ENCODE measurements at places on chromosomes 5 and 9.
A peak's percentile ranks its signal among the peaks of the same experiment; 100 is the strongest.

GRCh38 chr5:117893211-117893610 lies 1095.1 kb downstream of the DTWD2 start:
- DNase-seq, result no peak

DNA sequence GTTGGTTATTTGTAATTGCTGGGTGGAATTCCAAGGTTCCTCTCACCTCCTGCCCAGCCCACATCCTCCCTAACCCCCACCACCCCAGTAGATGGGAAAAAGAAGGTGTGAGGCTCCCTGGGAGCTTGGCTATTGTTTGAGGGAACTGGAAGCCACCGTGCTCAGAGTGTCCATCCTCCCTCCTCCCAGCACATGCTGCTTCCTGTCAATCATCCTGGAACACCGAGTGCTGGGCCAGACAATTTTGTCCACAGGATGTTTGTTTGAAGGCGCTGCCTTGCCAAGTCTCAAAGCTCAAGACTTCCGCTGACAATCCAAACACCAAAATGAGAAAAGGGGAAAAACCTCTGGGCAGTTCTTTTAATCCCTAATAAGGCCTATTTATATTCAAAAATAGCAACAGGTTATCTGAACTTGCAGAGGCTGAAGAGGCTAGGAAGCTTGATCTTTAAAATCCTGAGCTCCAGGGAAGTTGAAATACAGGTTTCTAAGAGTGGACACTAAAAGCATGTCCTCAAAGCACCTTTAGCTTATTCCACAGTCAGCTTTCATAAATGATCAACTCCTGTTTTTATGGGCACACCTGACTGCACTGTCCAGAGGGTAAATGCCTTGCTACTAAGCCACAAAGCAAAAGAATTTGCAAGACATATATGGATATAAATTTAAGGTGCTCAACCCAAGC lies 286.7 kb downstream of the NFIB start:
- DNase-seq, result peak; percentile 82

DNA sequence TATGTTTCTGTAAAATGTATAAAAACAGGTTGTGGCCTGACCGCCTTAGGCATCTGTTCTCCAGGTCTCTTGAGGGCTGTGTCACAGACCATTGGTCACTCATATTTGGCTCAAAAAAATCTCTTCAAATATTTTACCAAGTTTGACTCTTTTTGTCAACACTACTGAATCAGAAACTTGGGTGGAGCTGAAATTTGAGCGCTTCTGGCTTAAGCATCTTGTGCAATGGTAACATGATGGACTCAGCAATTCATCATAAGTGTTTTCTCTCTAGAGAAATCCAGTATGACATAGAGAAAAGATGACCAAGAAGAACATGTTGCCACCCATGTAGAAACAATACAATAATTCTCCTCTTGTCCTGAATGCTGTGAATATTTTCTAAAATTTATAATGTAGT lies 387.9 kb downstream of the MAT2B start:
- no peak for DNase-seq

DNA sequence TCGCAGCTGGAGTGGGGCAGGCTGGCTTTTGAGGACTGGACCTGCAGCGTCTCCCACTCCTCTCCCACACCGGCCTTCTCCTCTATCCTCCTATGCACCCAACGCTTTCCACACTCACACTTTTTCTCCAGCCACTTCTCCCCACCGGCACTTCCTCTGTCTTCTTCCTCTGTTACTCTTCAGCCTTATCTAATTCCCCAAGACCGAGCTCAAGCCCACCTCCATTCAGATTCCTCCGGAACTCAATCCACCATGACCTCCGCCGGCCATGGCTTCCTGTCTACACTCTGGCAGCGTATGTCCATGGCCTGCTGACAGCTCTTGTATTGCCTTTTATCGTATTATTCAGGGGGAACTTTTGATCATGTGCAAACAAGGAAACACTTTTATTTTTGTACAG lies 545 bp upstream of the OR2V1 start:
- DNase-seq, result no peak

DNA sequence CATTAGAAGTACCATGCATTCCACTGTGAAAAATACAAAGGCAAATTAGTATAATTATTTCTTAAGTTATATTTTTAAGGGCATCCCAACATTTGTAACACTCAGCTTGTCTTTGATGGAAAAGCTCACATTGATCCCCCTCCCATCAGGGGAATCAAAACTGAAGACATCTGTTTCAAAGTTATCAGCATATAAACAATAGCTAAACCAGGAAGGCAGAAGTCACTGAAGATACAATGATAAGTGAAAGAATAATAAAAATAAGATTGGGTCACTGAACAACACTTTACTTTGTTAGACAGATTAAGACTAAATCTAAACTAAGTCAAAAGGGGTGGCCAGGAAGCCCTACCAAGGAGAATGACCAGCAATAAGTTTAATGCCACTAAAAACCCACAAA lies 801.9 kb upstream of the ACO1 start:
- DNase-seq, result no peak

- no peak for DNase-seq
Measured at GRCh38 chr5:111649516-111649915, 107.5 kb downstream of the NREP start.

GRCh38 chr5:3590967-3591900 lies 4.4 kb upstream of the IRX1 start:
- DNase-seq, result no peak

GRCh38 chr9:4932681-4933080 lies 52.4 kb upstream of the JAK2 start:
- DNase-seq, result no peak

- DNase-seq, result no peak
Measured at GRCh38 chr5:168921147-168921866, 342.1 kb upstream of the PANK3 start.

DNA sequence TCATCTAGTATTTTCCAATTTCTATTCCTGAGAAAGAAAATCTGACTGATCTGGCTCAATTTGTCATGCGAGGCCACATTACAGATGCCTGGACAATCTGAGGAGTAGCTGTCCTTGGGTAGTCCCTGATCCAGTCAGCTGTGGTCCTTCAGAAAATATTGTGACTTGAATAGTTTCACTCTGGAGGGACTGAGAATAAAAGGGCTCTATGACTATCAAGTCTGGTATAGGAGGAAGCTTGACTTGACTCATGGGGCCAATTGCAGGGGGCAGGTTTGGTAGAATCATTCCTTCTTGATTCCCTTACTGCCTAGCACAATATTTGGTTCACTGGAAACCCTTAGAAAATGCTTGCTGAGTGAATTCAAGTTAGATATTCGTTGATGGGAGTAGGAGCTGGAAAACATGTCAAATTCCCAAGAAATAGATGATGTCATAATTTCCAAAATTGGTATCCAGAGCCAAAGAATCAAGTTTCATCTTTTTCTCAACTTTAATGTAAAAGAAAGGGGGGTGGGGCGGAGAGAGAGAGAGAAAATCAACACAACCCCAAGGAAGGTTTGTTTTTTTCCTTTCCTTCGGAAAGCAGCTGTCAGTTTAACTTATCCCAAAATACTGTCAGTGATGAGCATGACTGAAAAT lies 32.4 kb upstream of the STX17 start:
- DNase-seq, result no peak

DNA sequence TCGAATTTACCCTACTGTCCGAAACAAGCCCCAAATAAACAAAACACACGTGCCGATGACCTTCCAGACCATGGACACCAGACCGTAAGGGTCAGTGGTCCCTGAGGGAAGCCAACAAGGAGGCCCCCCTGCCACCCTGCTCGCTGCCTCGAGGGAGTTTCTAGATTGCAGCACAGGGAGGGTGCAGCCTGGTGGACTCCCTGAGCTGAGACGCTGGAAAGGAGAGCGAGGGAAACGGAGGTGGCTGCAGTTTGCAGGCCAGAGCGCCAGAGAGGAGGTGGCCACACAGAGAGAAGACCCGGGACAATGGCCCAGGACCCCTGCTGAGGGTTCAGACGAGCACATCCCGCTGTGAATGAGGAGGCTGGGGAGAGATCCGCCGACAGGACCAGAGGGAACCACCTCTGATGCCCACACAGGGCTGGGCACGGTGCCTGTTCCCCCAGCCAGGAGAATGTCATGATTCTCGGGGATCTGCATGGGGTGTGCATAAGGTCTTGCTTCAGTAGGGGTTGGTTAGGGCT lies 48.9 kb downstream of the SLC6A3 start:
- DNase-seq, result no peak

- no peak for DNase-seq
Measured at GRCh38 chr9:77472646-77473045, 175.5 kb downstream of the GNA14 start.

- no peak for DNase-seq
Measured at GRCh38 chr5:175800656-175801081, 70.7 kb upstream of the CPLX2 start.

GRCh38 chr9:126681336-126681735 lies 67.6 kb downstream of the LMX1B start:
- DNase-seq, result no peak

DNA sequence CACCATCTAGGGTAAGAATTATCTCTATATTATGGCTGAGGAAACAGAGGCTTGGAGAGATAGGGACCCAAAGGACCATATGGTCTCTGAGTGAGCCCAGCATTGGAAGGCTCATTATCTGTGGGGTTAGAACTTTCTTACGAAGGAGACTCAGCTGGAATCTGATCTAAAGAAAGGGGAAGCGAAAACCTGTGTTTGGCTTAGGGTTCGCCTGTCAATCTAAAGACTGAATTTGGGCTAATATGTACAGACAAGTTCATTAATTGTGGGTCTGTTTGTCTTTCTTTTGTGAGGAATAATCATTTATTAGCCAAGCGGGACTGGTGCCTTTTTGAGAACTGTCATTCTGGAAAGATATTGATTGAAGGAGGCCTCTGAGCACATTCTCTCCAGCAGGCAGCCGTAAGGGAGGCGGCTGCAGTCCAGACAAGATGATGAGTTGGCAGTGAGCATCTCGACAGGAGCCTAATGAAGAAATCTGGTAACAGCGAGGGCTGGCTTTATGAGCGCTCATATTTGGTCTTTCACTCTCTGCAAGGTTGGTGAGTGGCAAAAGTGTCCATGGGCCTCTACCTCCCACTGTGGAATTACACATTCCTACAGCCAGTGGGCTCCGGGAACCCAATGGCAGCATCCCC lies 104.2 kb upstream of the GPR151 start:
- DNase-seq, result no peak

DNA sequence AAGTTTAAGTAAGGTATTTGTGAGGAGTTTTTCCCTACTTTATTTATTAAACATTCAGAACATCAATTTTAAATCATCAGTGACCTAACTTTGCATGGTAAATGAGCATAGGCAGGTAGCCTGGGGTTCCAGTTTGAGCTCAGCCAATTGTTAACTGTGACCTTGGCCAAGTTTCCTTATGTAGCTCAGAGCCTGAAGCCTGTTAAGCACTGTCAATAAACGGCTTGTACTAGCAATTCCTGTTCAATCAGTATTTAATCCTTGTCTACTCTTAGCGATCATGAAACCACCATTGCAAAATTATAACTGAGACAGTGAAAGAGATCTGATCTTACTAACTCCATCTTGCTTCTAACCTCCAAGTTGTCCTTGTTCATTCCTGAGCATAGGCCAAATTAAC lies 4.7 kb upstream of the SOWAHA start:
- no peak for DNase-seq

- DNase-seq, result no peak
Measured at GRCh38 chr5:122788996-122789395, 14.1 kb downstream of the SNX2 start.

GRCh38 chr5:62603934-62604333 lies 25.3 kb downstream of the LRRC70 start:
- no peak for DNase-seq

DNA sequence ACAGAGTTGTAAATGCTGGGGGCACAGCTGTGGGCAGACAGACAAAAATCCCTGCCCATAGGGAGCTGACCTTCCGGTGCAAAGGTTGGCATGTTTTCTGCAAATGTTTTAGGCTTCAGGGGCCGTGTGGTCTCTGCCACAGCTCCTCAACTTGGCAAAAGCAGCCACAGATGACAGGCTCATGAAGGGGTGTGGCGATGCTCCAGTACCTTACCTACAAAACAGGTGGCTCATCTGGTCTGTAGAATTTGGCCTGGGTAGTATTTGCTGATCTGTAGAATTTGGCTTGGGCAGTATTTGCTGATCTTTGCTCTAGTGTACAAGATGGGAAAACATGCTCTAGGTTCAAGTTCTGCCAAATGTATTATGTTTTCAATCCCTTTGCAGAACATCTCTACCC lies 283.9 kb downstream of the GADD45G start:
- no peak for DNase-seq

GRCh38 chr5:59037941-59038797 lies 455.3 kb downstream of the RAB3C start:
- DNase-seq, result peak; percentile 19

GRCh38 chr5:118042076-118042475 lies 946.3 kb downstream of the DTWD2 start:
- peak; percentile 5 for DNase-seq

- DNase-seq, result no peak
Measured at GRCh38 chr5:134714120-134714519, 24.2 kb upstream of the CAMLG start.

- DNase-seq, result no peak
Measured at GRCh38 chr9:136233411-136233810, 12.2 kb downstream of the QSOX2 start.

DNA sequence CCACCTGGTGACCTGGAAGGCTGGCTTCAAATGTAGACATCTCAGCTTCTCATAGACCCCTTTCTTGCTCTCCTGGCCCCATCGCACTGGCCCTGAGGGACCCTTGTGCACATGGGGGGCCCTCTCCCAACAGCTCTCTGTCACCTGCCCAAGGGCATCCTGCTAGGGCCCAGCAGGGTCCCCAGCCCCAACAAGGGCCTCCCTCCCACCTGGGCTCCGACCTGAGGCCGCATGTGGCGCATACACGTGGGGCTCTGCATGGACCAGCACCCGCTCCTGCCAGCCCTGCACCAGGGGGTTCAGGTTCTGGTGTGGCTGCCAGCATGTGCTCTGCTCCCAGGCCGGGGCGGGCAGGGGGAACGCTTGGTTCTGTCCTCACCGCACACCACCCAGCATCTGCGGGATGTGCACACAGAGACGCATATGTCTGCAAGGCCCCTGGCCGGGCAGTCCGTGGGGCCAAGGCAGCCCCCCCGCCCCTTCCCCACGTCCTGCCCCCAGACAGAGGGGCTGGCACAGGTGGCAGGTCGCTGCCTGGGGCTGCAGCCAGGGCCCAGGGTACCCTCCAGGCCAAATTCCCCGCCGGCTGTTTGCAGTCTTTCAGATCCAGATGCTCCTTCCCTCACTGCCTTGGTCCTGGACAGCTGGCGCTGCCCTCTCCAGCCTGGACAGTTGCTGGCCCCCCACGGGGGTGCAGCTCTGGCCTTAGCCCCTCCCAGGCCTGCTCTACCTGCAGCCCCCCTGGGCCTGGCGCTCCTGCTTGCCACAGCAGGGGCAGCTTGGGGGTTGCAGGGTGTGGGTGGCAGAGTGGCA lies 17.9 kb upstream of the NRARP start:
- no peak for DNase-seq

GRCh38 chr9:113352006-113352405 lies 2.7 kb downstream of the BSPRY start:
- DNase-seq, result no peak

GRCh38 chr5:24177821-24178220 lies 467.0 kb downstream of the CDH10 start:
- DNase-seq, result no peak
